Memory B cell (primary cell): ENCODE measurements at places on chromosomes 12 and 14.

DNA sequence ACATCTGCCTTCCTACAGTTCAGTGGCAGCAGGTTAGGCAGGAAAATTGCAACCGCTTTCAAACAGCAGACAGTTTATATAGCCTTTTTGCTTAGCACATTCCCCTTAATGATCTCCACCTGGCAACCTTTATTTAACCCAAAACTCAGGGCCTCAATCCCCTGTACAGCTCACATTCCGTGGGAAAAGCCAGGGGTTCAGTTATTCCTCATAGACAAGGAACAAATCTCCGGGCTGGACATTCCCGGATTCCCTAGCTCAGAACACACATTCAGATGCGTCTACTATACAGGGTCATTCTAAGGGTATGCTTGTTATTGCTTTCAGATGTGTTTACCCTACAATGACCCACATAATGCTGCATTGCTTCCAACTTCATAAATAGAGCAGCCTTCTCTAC is 73.8 kb upstream of the DCN start:
- DNase-seq: no peak

DNA sequence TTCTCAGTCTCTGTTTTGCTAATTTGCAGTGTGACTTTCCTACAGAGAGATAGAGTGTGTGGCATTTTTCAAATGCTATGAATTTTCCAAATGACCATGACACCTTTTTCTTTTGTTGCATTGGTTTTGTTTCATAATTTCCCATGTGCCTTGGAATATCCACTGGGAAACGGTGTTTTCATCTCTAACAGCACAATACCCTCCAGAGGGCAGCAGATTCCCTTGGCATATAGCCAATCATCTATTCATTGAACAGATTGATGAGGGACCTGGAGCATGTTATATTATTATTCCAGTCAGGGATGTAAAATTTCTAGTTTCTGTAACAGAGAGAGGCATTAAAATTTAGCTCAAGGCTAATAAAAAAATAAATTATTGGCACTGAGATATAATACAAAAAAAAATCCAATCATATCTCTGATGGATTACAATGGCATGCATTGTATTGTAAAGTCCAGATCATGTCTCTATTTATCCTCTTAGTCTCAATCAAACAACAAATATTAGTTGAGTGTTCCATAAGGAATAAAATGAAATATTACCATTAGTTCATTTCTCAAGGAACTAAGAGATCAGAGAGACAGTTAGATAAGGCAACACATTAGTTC is 29.6 kb upstream of the NTN4 start:
- DNase-seq: no peak

DNA sequence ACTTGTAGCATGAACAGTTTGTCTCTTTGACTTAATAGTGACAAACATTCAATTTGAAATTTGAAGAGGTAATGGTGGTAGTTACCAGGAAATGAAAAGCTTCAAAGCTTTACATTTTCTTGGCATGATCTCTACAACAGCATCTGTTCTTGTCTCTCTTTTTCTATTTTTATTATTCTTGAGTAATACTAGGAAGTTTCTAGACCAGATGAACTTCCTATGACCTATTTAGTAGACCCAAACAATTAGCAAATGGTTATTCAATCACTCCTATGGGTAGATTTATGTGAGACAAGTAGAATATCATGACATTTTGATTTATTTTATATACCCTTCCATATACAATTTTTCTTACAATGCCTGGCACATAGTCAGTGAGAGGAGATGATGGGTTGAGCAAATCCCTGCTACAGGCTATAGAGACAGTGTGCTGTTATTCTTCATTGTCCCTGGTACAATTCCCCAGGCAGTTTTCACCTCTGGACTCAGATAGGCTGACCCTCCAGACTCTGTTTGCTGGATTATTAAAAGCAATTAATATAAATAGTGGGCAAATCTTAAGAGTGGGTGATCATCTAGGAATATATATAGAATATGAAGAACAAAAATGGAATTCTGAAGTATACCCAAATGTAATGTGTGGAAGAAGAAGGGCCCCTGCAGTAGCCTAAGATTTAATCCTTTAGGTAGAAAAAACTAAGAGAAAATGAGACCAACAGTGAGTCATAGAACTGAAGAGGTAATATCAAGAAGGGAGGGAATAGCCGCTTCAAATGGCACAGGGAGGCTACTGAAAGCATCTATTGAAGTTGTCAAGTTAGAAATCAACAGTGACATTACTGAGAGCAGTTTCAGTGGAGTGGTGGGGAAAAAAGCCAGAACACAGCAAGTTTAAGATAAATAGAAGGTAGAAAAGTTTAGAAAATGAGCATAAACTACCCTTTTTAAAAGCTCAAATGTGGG is 512.0 kb downstream of the FOXG1 start:
- no peak for DNase-seq

DNA sequence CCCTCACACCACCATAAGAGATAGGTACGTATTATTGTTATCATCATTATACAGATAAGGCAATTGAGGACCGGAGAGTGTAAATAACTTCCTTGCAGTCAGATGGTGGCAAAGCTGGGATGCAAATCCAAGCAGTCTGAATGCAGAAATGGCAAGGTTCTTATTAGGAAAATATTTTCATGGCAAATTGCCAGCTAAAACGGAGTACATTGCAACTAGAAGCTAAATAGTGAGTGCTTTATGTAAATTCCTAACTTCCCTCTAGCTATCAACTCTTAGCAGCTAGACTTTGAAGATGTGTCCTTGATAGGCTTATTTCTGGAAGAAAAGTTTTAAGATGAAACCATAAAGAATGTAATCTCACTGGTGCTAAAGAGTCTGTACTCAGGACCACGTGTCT is 323.9 kb upstream of the DIO2 start:
- no peak for DNase-seq

- DNase-seq: no peak
These were observed 84.3 kb downstream of the ETNK1 start for GRCh38 chr12:22709292-22709691.
